Motor neuron (in vitro differentiated cells): ENCODE measurements at places on chromosomes 2 and 18. TPM values are rescaled to one million over a fixed set of nuclear protein-coding genes. Genes with fewer than 3 reads are reported as not detected.

Gene DTYMK
- 24.0 and 24.4 TPM in 2 replicates for total RNA-seq

DNA sequence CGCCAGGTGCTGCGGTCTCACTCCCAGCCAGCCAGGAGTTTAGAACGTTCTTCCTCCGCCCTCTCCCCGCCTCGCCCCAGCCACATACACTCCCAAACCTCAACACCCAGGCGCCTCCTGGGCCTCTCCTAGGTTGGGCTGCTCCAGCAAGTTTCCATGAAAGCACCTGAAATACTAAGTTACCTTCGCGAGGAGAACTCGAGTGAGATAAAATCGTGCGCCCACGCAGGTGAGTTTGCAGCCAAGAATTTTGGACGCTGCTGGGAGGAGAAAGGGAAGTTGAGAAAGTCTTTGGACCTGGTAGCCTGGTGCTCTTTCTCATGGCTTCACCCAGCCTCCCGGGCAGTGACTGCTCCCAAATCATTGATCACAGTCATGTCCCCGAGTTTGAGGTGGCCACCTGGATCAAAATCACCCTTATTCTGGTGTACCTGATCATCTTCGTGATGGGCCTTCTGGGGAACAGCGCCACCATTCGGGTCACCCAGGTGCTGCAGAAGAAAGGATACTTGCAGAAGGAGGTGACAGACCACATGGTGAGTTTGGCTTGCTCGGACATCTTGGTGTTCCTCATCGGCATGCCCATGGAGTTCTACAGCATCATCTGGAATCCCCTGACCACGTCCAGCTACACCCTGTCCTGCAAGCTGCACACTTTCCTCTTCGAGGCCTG is at the start of gene GPR39:
GPR39 (plus strand) TSS at position 83 of the 673 bp plus-strand sequence.
- ATAC-seq, result no peak

GRCh38 chr2:30792521-30792920 is 14.7 kb downstream of the CAPN13 start:
- ATAC-seq, result no peak

DNA sequence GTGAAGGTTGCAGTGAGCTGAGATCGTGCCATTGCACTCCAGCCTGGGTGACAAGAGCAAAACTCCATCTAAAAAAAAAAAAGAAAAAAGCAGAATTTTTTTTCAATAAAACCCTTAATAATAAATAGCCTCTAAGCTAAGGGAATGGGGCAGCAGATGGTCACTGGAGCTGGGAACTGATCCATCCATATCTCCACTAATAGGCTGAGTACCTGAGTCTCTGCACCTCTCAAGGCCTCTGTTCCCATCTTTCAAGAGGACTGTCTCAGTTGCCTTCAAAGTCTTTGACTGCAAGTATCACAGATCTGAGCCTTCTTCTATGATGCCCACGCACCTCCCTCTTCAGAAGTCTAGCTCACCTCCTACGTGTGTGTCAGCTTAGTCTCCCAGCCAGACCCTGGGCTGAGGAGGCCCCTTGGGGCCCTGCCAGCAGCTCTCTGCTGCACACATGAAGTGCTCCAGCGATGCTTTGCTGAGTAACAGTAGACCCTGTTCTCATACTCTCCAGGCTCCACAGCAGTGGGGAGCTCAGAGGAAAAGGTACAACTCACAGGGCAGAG is 32.9 kb downstream of the ST8SIA5 start:
- no peak for ATAC-seq

Gene ADD2
- total RNA-seq, result 1.5 and 3.0 TPM in 2 replicates

DNA sequence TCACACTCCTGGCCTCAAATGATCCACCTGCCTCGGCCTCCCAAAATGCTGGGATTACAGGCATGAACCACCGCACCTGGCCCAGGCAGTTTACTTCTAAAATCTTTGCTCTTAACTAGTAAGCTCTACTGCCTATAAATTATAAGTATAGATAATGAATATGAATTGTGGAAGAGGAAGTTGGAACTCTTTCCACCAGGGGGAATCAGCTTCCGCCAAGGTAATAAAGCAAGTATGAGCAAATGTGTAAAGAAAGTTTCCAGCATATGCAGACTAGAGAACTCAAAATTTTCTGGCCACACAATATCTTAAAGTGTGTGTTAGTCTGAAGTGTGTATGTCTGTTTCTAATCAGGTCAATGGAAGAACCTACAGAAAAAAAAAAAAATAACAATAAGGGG is 68.1 kb downstream of the RMDN2 start:
- ATAC-seq, result no peak

DNA sequence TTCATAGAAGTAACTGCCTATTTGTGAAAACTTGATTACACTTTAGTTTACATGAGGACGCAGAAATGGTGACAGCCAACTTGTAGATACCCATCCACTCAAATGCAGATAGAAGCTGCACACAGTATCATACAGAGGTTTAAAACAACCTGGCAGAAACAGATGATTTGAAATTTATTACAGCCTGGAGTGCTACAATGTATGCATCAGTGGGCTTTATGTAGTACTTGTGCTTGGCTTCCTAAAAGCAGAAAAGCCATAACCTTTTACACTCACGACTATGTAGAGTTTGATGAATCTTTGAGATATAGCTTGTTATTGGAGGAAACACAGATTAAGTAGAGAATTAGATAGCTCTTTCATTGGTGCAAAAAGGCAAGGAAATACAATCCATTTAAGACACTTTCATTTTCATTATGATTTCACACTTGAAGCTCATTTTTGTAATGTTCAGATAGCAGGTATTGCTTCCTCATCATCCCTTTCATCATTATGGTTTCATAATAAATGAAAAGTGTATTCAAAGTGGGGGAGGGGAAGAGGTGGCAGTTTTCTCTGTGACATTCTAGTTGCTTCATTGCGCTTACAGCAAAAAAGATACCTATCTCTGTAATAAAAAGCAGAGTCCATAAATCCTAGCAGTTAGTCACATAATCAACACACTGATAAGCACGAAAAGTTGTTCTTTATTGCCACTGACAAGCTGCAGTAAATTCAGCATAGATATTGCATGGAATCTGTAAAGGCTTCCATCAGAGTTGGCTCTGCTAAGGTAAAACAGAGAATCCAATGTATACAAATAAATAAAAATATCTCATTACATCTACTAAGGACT is 789.8 kb upstream of the FSHR start:
- ATAC-seq, result no peak

DNA sequence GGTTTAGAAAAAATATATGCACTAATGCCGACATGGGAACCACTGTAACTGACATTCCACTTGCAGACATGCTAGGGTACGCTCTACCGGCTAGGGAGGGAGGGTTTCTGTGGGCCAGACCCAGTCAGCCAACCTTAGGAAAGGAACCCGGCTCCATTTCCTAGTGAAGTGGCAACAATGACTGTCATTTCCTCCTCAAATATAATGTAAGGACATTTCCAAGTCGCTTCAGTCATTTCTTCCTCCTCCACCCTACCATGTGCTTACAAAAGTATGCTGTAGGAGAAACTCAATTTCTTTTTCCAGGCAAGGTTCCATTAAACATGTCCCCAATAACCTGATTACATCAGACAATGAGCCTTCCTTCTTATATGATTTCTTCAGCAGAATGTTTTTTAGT is 64.3 kb upstream of the PSMD14 start:
- ATAC-seq, result no peak

DNA sequence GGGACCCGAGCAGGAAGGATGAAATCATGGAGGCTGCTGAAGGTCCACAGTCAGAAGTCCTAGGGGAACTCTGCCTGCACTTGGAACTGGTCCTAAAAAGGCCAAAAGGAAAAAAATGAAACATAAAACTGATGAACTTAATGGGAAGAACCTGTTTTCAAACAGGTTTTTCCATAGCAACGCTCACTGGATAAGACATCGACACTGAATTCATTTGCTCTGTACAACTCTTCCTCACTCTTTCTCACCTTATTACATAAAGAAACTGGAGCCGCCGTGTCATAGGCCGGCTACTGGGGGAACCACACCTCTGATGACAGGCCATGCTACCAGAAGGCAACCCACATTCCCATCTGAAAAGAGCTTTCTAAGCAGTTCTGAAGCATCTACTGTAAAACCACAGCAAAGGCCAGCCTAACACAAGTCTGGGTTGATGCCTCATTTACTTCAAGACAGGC is 83.6 kb downstream of the FARSB start:
- ATAC-seq, result peak; percentile 69

Gene WDR43
- total RNA-seq, result 80.8 and 91.5 TPM in 2 replicates

Gene CNTNAP5
- total RNA-seq, result 7.2 and 8.9 TPM in 2 replicates

Gene SPDYA
- total RNA-seq, result 1.3 and 2.8 TPM in 2 replicates

Gene TLX2
- 1.0 and 3.2 TPM in 2 replicates for total RNA-seq

GRCh38 chr2:75667884-75668283 is 21.3 kb downstream of the MRPL19 start:
- ATAC-seq, result no peak

Gene PFN4
- 1.4 and 3.8 TPM in 2 replicates for total RNA-seq

- ATAC-seq, result no peak
These were observed 1.7 kb upstream of the STAMBP start for GRCh38 chr2:73827018-73827417.

- ATAC-seq, result no peak
These were observed 24.9 kb downstream of the VPS4B start for GRCh38 chr18:63397349-63397748.

DNA sequence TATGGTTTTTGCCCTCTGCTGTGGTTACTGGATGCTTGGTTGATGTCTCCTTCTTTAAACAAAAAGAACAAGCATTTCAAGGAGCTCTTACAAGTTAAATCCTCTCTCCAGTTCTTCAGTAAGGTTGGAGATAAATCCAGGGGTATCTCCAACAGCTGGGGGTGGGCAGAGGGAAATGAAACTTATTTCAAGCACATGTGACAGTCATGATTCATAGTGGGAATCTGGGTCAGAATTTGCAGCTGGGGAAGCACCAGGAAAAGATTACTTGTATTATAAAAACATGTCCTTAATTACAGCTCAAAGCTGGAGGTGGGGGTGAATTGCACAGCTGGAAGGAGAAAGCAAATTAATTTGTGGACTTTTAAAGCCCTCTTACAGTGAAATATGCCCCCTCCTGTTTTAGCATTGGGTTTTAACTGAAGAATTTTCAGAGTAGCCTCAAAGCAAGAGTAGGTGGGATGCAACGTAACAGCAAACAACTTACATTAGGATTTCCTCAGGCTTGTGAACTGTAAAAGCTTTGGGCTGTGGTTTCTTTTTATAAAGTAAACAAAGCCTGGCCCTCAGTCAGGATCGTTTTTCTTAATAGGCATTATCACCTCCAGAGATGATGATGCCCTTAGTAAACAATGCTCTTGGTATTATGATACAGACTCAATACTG is 596.4 kb downstream of the NYAP2 start:
- no peak for ATAC-seq

DNA sequence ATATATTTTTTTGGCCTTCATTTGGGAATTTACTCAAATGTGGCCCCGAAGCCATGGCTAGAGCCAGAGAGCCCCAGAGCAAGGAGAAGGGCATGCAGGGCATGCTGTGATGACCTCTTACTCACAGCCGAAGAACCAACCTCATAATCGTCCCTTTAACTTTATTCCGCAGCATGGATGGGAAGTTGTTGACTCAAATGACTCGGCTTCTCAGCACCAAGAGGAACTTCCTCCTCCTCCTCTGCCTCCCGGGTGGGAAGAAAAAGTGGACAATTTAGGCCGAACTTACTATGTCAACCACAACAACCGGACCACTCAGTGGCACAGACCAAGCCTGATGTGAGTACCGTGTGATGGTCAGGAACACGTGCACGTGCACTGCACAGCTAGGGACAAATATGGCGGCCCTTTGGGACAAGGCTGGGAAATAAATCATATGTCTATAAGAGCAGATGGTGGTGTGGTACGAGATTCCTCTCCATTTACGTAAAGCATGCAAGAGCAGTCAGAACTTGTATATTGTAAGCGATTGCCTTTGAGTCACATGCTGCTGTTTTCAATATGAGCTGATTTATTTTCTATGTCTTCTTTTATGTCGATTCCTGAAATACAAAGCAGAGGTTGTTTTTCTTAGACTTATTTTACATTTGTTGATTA is 280.9 kb downstream of the NEDD4L start:
- ATAC-seq, result no peak

Gene CSRNP3
- total RNA-seq, result 4.0 and 6.0 TPM in 2 replicates

- ATAC-seq, result no peak
These were observed 14.8 kb downstream of the MTCL1 start for GRCh38 chr18:8720141-8720540.

- peak; percentile 65 for ATAC-seq
These were observed 123.5 kb downstream of the ATAD2B start for GRCh38 chr2:23803264-23803964.

- no peak for ATAC-seq
These were observed 301.6 kb upstream of the CDH20 start for GRCh38 chr18:61031626-61032025.
